ENCODE measurements at places on chromosomes 5 and 9.

GRCh38 chr5:118620233-118620632 lies 368.1 kb downstream of the DTWD2 start:
- no peak for DNase-seq

GRCh38 chr9:121135642-121136041 lies 60.9 kb downstream of the CNTRL start:
- DNase-seq: no peak

DNA sequence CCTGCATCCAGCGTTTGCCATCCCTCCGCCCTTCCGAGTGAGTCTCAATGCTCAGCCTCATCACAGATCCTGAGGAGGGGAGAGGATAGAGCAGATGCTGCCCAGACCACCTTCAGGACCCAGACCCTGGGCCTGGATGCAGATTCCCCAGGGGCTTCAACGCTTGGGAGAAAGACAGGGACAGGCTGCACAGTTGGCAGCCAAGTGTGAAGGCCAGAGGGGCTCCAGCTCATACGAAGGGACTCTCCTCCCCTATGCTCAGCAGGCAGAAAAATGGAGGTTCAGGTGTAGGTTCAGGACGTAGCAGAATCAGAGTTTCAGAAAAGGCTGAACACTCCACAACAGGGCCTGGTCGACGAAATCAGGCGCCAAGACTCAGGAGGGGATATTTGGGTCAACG lies 378.5 kb upstream of the IRX1 start:
- DNase-seq: no peak

- no peak for DNase-seq
These were observed 365.9 kb downstream of the PLK2 start for GRCh38 chr5:58094031-58094430.

GRCh38 chr9:121371495-121372061 lies 1.5 kb upstream of the STOM start:
- no peak for DNase-seq

DNA sequence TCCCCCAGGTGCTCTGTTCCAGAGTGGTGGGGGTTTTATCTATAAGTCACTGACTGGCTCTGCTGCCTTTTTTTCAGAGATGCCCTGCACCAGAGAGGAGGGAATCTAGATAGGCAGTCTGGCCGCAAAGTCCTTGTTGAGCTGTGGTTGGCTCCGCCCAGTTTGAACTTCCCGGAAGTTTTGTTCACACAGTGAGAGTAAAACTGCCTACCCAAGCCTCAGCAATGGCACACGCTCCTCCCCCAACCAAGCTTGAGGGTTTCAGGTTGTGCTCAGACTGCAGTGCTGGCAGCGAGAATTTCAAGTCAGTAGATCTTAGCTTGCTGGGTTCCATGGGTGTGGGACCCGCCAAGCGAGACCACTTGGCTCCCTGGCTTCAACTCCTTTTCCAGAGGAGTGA lies 1428.6 kb downstream of the MAT2B start:
- no peak for DNase-seq

Measured in stimulated activated CD8-positive, alpha-beta memory T cell treated with anti-CD3 and anti-CD28 coated beads, Interleukin-4, amount 100 ng/mL, for 48 hours (primary cell).